ENCODE measurements at places on chromosomes 16 and 17.

DNA sequence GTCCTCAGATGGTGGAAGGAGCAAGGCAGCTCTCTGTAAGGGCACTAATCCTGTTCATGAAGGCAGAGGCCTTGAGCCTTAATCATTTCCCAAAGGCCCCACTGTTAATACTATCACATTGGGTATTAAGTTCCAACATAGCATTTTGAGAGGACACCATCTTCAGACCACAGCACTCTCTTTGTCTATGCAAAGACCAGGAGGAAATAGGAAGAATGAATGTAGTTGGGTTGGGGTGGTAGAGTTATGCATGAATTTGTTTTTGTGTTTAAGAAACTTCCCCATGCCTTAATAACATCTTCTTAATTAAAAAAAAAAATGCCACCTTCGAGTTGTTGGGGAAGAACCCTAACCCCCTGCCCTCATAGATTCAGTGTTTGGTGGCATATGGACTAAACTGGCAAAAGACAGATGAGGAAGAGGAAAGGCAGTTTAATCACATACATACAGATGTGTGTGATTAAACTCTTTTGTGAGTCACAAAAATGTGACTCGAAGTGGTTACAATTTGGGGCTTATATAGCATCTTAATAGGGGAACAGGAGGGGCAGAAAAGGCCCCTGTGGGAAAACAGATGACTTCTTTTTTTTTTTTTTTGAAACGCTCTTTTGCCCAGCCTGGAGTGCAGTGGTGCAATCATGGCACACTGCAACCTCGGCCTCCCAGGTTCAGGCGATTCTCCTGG, 35.0 kb upstream of the SLC5A10 start:
- peak; percentile 10 for DNase-seq

GRCh38 chr16:2183671-2184070, 12.7 kb downstream of the CASKIN1 start:
- no peak for DNase-seq

GRCh38 chr17:73669771-73670170, 25.5 kb upstream of the SDK2 start:
- DNase-seq = no peak

- DNase-seq = no peak
Observed at GRCh38 chr17:7133424-7133823, 18.8 kb upstream of the ASGR2 start.

- no peak for DNase-seq
Observed at GRCh38 chr16:1469693-1470201, 5.1 kb downstream of the CLCN7 start.
